Smooth muscle cell of bladder (primary cell): ENCODE measurements at places on chromosomes 5 and 9. TPM values are rescaled to one million over a fixed set of nuclear protein-coding genes. Genes with fewer than 3 reads are reported as not detected.

The STING1 gene
- 24.8 and 26.9 TPM in 2 replicates for total RNA-seq

The MAST4 gene
- total RNA-seq: 3.3 and 4.9 TPM in 2 replicates

The C5orf34 gene
- 1.4 TPM in 2 replicates for total RNA-seq

The BTF3 gene
- total RNA-seq: 201 and 214 TPM in 2 replicates

The GOLM1 gene
- 56.9 and 81.4 TPM in 2 replicates for total RNA-seq

The PCDHGA3 gene
- 0.85 and 1.4 TPM in 2 replicates for total RNA-seq

The CKMT2 gene
- 4.1 and 17.4 TPM in 2 replicates for total RNA-seq

The GRXCR2 gene
- not detected in 2 replicates for total RNA-seq

The PTPRD gene
- 3.8 and 6.9 TPM in 2 replicates for total RNA-seq

The IFNB1 gene
- not detected in 2 replicates for total RNA-seq

The GABRA6 gene
- not detected in 2 replicates for total RNA-seq

The LCN2 gene
- total RNA-seq: not detected in 2 replicates

The FAM120AOS gene
- total RNA-seq: 26.6 and 31.3 TPM in 2 replicates

The LIFR gene
- 41.3 and 49.4 TPM in 2 replicates for total RNA-seq

The ZNF608 gene
- 4.2 and 7.1 TPM in 2 replicates for total RNA-seq

The CARD19 gene
- total RNA-seq: 34.3 and 39.7 TPM in 2 replicates

The TRUB2 gene
- total RNA-seq: 17.5 and 18.0 TPM in 2 replicates

The GPX3 gene
- total RNA-seq: 20.1 and 35.2 TPM in 2 replicates

The WASHC1 gene
- 5.7 and 6.8 TPM in 2 replicates for total RNA-seq

The IL13 gene
- total RNA-seq: not detected in 2 replicates

The DMXL1 gene
- 33.7 and 36.6 TPM in 2 replicates for total RNA-seq

The HAVCR2 gene
- total RNA-seq: under 0.01 and 0.09 TPM in 2 replicates

The PCDHGC3 gene
- total RNA-seq: 38.1 and 41.7 TPM in 2 replicates

The HRCT1 gene
- 0.14 and 0.28 TPM in 2 replicates for total RNA-seq

The PLCXD3 gene
- total RNA-seq: under 0.01 and 0.09 TPM in 2 replicates

The ADCY2 gene
- total RNA-seq: 0.14 and 0.65 TPM in 2 replicates

The RELL2 gene
- total RNA-seq: 2.1 and 2.8 TPM in 2 replicates

The GMCL2 gene
- not detected in 2 replicates for total RNA-seq

The QRFP gene
- not detected in 2 replicates for total RNA-seq

The ITK gene
- total RNA-seq: under 0.01 TPM in 2 replicates

The MYOT gene
- not detected in 2 replicates for total RNA-seq

The CDC20B gene
- under 0.01 TPM in 1 of 2 replicates, not detected in the other for total RNA-seq

The GPR150 gene
- 0.28 TPM in 2 replicates for total RNA-seq
